T47D (cell line): ENCODE measurements at places on chromosomes 3 and 15.

- no peak for DNase-seq
Observed at GRCh38 chr3:189908646-189909045, 212.1 kb downstream of the P3H2 start.

DNA sequence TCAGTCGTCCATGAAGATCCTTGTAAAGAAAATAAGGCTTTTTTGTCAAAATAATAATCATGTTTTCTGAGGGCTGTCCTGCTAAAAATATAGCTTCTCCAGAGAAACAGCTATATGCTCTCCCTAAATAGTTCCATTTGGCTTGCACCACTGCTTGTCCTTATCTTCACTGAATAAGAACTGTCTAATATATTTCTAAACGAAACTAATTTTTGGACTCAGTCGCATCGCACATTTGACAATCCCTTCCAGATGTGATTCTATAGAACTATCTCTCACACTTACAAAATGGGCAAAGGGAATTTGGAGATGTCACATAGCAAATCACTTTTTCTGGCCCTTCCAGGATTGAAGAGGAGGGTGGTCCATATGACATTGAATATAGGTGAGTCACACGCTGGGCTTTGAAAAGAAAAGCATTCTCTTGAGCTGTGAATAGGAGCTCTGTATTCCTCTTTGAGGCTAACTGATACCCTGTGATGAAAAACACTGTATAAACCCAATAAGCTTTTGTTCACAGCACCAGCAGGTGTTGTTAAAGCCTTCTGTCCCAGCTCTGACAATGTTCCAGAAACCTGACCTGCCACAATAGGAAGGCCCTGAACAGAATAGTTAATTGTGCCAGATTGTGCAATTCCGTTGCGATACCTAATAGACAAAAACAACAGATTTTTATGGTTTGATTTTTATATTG, 1144.2 kb downstream of the ROBO2 start:
- no peak for DNase-seq

GRCh38 chr3:119637679-119638477, 22.5 kb downstream of the POPDC2 start:
- no peak for DNase-seq

DNA sequence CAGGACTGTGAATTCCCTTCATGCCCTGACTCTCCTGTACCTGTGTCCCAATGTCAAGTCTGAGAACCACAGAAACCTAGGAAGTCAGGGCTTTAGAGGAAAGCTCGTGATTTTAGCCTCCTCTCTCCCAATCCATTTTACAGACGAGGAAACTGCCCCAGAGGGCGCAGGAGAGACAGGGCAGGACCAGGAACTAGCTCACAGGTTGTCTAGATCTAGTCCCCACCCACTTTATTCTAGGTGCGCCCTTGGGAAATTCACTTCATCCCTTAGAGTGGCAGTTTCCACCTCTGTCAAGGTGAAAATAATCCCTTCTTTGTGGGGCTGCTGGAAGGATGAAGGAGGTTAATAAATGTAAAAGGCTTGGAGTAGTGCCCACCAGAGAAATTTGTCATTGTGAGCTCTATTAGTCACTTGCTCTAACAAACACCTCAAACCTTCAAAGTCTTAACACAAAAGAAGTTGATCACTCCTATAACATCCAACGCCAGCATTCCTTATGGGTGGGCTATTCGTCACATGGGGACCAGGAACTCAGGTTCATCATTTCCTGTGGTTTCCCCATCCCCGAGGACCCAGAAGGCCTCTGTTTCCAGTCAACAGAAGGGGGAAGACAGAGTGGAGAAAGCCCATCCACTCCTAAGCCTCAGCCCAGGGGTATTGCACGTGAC, 282.3 kb downstream of the XXYLT1 start:
- no peak for DNase-seq

DNA sequence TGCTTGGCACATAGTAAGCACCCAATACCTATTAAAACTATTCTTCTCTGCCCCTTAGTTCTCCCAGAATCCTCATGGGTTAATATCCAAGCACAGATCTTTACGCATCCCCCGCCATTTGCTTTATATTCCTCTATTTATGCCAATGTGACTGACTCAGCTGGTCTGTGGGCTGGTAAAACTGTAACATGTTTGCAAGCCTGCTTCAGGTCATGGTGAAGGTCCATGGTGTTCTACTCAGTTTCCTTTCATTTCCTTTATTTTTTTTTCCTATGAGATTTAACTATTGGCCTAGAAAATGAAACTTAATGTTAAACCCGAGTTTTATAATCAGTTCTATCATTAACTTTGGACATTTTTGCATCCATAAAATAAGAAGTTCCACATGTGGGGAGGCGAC, 47.0 kb downstream of the FRMD4B start:
- DNase-seq: no peak

- peak; percentile 46 for DNase-seq
Observed at GRCh38 chr15:42137461-42138261, 18.8 kb downstream of the PLA2G4F start.

DNA sequence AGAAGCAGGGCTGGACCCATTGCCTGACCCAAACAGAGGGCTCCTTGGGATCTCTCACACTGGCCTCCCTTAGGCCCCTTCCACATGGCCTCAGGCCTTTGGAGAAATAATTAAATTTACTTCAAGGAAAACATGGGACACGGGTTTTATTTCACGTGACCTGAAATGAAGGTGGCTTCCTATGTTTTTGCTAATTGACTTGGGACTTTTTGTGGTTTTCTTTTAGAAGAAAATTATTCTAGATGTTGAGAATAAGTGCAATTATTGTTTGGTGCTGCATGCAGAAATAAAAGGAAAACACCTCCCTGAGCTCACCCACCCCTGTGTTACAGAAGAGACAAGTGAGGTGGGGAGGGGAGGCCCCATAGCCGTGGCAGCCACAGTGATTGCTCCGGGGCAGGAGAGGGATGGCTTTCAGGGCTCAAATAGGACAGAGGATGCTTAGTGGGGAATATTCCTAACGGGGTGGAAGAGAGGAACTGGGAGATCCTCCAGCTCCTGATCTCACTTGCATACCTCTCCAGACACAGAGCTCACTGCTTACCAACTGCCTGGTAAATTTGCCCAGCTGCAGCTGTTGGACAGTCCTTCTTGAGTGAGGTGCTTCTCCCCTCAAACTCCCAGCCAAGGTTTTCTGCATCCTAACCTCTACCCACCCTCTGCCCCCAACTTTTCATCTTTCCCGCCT, 29.2 kb upstream of the RPL29 start:
- DNase-seq: no peak

DNA sequence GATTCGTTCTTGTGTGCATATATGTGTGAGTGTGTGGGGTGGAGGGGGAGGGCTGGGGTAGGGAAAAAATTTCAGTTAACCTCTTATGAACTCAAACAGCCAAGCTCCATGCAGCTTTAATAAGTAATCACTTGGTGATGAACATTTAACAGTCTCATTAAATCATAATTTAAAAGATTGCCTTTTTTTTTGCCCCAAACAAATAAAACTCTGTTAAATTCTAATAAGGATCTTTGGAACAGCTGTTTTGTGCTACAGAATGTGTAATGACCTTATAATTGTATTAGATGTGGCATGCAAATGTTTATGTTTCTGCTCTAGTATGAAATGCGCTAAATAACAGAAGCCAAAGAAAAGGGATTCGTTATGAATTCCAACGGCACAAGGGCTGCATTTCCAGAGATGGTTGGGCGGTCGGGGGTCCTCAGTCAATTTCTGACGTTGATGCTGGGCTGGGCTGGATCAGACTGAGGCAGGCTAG, 80.0 kb upstream of the RORA start:
- no peak for DNase-seq

- DNase-seq: no peak
Observed at GRCh38 chr3:1406250-1406649, 313.4 kb downstream of the CNTN6 start.

GRCh38 chr3:166837535-166837934, 542.6 kb downstream of the ZBBX start:
- DNase-seq: peak; percentile 47

DNA sequence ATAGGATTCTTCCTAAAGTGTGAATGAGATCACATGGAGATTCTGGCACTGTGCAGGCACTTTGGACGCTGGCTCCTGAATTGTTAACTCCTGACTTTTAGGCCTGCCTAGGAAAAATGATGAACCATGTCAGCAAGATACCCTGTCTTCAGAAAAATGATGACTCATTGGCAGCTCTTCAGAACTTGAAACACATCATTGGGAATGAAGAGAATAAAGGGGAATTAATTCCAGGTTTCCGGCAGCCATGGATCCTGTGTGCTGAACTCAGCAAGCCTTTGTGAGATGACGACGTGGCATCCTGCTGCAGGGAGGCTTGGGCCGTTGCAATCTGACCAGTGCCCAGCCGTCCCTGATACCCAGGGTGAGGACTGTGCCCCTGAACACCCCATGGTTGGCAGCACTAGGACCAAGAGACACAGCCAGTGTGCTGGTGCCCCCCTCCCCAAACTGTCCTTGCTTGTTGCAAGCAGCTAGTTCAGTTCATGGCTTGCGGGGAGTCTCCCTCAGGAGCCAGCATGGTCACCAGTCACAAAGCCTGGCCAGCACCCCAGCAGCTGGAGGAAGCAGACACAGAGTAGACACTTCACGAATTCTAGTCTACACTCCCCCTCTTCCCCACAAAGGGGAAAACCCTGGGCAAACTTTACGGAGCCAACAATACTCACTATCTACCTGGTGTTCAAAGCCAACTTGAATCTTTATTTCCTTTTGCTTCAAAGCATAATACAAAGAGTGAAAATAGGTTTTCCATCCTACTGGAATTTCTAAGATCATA, 7.8 kb upstream of the LIPC start:
- no peak for DNase-seq

GRCh38 chr3:59440285-59441028, 390.6 kb upstream of the CFAP20DC start:
- DNase-seq: no peak

- no peak for DNase-seq
Observed at GRCh38 chr3:49333091-49333490, 6.8 kb downstream of the USP4 start.

DNA sequence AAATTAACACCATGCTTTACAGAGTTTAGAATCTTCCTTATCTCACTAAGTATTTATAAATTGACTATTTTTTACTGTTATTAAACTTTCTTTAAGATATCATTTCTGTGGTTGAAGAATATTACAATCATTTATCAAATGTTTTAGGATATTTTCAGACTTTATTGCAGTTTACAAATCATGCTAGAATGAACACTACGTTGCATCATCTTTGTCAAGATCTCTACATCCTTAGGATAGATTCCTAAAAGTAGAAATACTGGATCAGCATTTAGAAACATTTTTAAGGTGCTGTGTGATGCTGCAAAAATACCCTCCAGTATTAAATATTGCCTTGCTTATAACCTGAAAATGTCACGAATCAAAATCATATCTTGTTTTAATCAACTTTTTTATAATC, 2.5 kb upstream of the PLD1 start:
- DNase-seq: no peak

- DNase-seq: peak; percentile 90
Observed at GRCh38 chr15:99100245-99101173, 4.4 kb upstream of the SYNM start.

DNA sequence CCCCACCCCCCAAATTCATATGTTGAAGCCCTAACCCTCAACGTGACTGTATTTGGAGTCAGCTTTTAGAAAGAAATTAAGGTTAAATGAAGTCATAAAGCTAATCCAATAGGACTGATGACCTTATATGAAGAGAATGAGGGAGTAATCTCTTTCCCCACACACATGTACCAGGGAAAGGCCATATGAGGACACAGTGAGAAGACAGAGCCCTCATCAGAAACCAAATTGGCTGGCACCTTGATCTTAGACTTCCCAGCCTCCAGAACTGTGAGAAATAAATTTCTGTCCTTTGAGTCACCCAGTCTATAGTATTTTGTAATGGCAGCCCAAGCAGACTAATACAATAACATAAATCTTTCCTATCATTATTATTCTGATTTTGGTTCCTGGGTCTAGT, 194.7 kb upstream of the NANOGP8 start:
- DNase-seq: no peak

DNA sequence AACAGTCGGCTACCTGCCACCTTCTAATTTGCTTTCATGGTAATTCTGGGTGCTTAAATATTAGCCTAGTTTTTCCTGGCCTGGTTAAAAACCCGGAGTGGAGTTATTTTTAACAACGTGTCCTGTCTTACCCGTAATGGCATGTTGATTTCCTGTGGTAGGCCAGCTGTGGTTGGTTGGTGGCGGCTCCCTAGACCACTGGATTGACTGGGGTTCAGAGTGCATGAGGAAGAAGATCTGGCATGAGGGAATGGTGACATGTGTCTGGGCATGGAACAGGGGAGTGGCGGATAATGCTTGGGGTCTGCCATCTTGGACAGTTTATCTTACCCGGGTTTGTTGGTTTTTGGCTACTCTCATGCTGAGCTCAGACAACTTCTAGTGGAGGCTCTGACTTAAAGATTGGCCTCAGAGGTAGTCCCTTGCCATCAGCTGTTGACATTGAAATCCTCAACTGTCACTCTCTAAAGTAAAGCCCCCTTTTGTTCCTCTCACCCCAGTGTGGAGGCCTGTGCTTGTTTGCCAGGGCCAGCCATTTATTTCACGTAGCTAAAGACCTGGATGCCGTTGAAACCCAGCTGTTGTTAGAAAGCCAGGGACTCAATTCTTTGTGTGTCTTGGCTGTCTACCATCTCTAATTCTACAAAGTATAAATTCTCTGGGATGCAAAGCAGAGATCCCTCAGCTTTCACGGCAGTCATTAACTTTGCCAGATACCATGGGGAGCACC, 81.6 kb downstream of the DNASE1L3 start:
- no peak for DNase-seq

DNA sequence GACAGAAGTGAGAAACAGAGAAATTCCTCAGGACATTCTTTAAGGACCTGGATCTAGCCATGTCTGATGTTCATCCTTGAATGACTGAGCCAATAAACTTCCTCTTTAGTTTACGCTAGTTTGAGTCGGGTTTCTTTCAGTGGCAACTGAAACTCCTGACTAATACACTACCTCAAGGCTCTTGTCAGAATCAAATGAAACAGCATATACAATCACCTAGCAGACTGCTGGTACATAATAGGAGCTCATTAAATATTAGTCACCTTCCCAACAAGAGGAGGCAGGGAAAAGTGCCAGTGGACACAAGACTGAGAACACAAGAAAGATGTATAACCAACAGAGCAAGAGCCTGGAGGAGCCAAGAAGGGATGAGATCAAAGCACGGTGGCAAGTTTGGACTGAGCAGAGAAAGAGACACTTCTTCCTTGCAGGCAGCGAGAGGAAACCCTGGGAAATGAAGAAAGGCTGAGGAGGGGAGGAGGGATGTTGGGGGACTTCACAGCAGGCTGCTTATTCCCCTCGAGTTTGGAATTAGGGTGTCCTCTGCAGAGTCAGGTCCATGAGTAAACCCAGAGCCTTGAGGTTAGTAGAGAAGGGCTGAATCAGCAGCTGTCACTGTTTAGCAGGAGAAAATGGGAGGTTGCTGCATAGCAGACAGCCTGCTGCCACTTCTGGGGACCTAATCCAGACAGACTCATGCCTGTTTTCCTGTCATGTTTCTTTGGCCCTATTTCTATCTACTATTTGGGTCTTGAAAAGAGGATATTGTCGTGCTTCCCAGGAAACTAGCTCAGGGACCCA, 73.3 kb downstream of the MRPL46 start:
- no peak for DNase-seq

- DNase-seq: no peak
Observed at GRCh38 chr3:175430983-175431773, 572.0 kb downstream of the NAALADL2 start.

- no peak for DNase-seq
Observed at GRCh38 chr3:154464440-154465190, 34.6 kb upstream of the GPR149 start.
